ENCODE measurements at places on chromosomes 6 and 20.

- H3K27ac ChIP-seq = no peak overlapping the region
- DNase-seq = no peak
- no peak overlapping the region for H3K4me3 ChIP-seq
- no peaks in the 10 kb centered on the region for H3K36me3 ChIP-seq
- H3K4me1 ChIP-seq = no peaks in the 10 kb centered on the region
Observed at GRCh38 chr6:123094795-123095194, 98.8 kb downstream of the CLVS2 start.

DNA sequence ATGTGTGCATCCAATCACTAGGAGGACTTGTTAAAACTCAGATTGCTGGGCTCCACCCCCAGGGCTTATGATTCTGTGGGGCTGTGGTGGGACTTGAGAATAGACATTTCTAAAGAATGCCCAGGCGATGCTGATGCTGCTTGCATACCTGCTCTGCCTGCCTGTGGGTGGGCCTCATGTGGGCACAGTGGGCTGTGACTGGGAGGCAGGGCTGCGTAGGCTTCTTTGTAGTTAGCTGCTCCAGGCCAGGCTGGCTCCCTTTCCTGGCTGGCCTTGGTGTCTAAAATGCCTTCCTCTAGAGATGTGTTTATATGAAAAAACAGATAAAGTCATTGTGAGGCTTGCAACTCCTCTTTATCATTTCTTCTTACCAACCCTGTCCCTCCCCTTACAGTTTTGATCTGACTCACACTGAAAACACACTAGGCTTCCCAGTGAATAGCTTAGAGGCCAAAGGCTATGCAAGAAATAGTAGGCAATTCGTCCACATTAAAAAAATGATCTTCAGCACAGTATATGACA lies 495.5 kb upstream of the MAP3K7 start:
- no peaks in the 10 kb centered on the region for H3K36me3 ChIP-seq
- DNase-seq = no peak
- no peaks in the 10 kb centered on the region for H3K27me3 ChIP-seq
- no peaks in the 10 kb centered on the region for H3K4me1 ChIP-seq
- H3K27ac ChIP-seq = no peak overlapping the region

DNA sequence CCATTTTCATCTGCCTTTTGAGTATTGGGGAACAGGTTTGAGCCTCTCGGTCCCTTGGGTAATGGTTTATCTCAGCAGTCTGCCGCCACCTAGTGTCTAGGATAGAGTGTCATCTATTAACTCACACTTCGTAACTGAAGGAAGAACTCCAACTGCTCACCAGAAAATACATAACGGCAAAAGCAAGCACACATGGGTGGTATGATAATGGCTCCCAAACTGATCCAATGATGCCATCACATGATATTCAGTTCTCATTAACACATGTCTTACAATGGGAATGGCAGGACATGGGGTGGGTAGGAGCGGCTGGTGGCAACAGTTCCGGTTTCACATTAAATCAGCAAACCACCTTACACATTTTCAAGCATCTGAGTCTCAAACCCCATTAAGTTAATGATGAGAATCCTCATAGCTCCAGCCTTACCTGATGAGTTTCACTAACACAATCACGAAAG lies 110.7 kb upstream of the PHACTR1 start:
- no peaks in the 10 kb centered on the region for H3K4me1 ChIP-seq
- no peak for DNase-seq
- H3K27ac ChIP-seq = no peak overlapping the region
- H3K4me3 ChIP-seq = no peak overlapping the region
- no peaks in the 10 kb centered on the region for H3K36me3 ChIP-seq

DNA sequence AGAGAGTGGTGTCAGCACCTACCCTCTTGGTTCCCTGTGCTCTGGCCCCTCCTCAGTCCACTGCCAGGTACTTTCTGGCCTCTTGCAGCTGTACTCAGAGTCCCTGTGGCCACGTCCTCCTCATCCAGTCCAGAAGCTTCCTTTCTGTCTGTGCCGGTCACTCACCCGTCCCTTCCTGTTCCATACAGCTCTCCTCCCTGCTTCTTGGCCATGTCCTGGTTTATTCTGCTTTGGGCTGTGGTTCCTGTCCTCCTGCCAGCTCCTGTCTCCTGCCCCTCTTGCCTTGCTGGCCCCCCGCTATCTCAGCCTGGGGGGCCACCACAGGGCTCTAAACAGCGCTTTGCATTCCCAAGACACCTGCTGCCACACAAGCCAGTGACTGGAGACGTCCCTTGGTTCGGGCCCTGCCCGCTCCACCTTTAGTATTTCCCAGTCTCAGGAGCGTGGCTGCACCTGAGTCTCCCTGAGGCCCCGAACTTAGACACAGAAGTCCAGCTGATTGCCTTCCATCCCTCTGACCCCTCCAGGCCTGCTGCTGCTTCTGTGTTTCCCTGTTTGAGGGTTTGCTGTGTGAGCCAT lies 15.5 kb upstream of the RBM38 start:
- no peaks in the 10 kb centered on the region for H3K27me3 ChIP-seq
- no peak overlapping the region for H3K4me3 ChIP-seq
- peak overlapping the region; percentile 53 for H3K27ac ChIP-seq
- peaks cover 34% of the 10 kb centered on the region for H3K4me1 ChIP-seq
- H3K36me3 ChIP-seq = peaks cover 49% of the 10 kb centered on the region

- no peak for DNase-seq
- no peaks in the 10 kb centered on the region for H3K36me3 ChIP-seq
- H3K27ac ChIP-seq = no peak overlapping the region
- H3K27me3 ChIP-seq = peaks cover 55% of the 10 kb centered on the region
- no peak overlapping the region for H3K4me3 ChIP-seq
- no peaks in the 10 kb centered on the region for H3K4me1 ChIP-seq
Observed at GRCh38 chr20:45745015-45745414, 22.9 kb downstream of the SPINT4 start.

- no peak overlapping the region for H3K27ac ChIP-seq
- peak overlapping the region; percentile 17 for H3K4me3 ChIP-seq
- H3K36me3 ChIP-seq = peaks cover 4% of the 10 kb centered on the region
- no peak for DNase-seq
- H3K27me3 ChIP-seq = peaks cover 43% of the 10 kb centered on the region
- peaks cover 4% of the 10 kb centered on the region for H3K4me1 ChIP-seq
Observed at GRCh38 chr6:147507162-147508041, 1.1 kb upstream of the SAMD5 start.

Data from natural killer cell treated with Interleukin-12 subunit alpha and Interleukin-12 subunit beta and Interleukin-15 and Interleukin-18, amount 100 ng/mL, for 72 hours (primary cell).